Activated CD8-positive, alpha-beta T cell treated with anti-CD3 and anti-CD28 coated beads for 36 hours (primary cell): ENCODE measurements at places on chromosomes 11 and 22. TPM values are rescaled to one million over a fixed set of nuclear protein-coding genes. Genes with fewer than 3 reads are reported as not detected.

DNA sequence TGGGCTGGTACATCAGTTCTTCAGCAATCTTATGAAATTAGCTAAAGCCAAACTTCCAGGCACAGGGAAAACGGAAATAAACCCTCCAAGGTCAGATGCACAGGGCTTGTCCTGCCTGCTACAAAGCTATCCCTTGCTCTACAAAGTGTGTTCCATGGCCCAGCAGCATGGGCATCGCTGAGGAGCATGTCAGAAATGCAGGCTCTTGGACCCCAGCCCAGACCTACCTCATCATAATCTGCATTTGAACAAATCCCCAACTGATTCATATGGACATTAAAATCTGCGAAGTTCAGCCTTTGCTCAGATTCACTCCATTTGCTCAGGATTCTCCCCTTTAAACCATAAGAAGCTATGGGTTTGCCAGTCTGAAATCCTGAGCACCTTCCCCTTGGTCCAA is 129.7 kb upstream of the CSNK2A3 start:
- no peak for DNase-seq

The OR52I2 gene
- not detected for total RNA-seq

The CHEK1 gene
- 134 TPM for total RNA-seq

DNA sequence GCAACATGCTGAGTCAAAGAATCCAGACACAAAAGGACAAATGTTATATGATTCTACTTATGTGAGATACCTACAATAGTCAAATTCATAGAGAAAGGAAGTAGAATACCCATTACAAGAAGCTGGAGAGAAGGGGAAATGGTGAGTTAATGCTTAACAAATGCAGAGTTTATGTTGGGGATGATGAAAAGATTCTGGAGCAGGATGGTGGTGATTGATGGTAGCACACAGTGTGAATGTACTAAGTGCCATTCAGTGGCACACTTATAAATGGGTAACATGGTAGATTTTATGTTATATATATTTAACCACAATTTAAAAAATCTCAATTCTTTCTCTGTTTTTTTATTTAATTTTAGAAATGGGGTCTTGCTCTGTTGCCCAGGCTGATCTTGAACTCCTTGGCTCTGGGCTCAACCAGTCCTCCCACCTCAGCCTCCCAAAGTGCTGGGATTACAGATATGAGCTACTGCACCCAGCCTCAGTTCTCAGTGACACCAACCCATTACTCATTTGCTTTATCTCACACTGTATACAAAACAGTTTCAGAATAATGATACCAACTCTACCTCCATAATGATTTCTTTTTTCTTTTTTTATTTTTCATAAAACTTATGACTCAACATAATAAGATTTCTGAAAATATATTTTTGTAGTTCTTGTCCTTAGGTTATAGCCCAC is 9.6 kb upstream of the RELA start:
- DNase-seq: peak; percentile 17

GRCh38 chr22:35952576-35952975 is 76.0 kb downstream of the RBFOX2 start:
- no peak for DNase-seq

The OR5A1 gene
- total RNA-seq: not detected

GRCh38 chr11:118007040-118007439 is 20.8 kb downstream of the IL10RA start:
- DNase-seq: no peak

GRCh38 chr11:103845331-103845730 is 191.1 kb upstream of the DDI1 start:
- DNase-seq: no peak

The OR10A2 gene
- not detected for total RNA-seq

- DNase-seq: no peak
These were observed 86.8 kb upstream of the TP53I11 start for GRCh38 chr11:45037434-45038005.

- DNase-seq: no peak
These were observed 465.5 kb downstream of the INSC start for GRCh38 chr11:15580056-15580774.

DNA sequence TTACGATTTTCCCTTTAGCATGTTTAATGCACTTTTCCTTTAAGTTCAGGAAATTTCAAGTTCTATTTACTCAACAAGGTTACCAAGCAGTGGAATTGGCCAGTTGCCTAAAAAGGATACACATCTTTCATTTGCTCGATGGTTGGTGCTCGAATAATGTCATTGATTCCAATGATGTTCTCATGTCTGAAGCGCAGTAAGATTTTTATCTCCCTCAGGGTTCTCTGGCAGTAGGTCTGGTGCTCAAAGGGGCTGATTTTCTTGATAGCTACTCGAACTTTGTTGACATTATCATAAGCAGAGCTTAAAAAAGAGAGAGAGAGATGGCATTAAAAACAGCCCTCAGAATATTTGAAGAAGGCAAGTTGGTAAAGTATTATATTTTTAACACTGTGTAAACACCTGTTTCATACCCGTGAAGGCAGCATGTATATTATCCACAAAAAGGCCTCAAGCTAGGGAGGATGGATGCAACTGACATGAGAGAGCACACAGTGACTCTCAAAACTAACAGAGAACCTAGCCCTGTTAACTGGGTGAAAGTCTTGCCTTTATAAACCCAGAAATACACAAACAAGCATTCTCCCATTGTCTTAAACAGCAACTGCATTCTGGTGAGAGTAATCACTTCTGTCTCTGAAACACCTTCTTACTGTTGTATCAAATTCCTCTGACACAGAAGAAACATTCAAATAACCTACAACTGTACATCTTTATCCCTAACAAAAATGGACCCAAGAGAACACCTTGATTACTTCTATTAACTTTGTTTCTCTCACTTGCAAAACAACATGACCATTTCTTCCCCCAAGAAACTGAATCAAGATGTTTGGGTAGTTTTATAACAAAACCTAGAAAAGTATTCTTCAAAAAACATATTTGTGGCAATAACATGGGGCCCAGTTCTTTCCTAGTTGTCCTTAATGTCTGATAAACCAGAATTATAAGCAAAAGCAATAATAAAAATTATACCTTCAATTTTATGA is 59.6 kb downstream of the MAPK1 start:
- DNase-seq: no peak

GRCh38 chr11:123483058-123483457 is 53.0 kb downstream of the GRAMD1B start:
- DNase-seq: peak; percentile 26

The DMC1 gene
- 15.1 TPM for total RNA-seq

DNA sequence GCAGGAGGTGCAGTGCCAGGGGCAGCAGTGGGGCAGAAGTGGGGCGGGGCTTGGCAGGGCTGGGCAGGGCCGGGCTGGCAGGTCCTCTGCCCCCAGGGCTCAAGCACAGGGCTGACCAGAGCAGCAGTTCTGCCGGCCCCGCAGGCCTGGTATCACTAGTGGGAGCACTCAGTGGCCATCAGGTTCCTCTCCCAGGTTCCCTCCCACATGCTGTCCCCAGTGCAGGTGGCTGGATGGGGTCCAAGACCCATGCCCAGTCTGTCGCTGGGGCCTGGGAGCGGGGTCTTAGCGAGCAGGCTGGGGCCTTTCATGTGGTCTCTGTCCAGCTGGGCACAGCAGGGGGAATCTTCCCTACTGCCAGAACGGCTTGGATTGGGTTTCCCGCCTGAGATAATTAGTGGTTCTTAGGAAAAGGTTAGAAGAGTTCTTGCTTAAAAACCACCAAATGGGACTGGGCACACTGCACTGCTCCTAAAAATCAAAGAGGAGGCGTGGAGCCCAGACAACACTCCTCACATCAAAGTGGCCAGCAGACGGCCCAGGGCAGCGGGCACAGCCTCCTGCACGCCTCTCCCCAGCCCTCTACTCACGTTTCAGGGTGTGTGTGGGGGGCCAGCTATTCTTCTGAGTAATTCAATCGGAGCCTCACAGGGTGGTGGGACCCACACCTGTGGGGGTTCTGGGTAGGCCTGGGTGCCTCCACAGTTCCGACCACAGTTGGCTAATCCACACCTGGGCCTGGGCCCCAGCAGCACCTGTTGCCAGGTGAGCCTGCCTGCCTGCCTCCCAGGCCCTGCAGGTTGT is 45.6 kb downstream of the TPCN2 start:
- DNase-seq: no peak

- peak; percentile 10 for DNase-seq
These were observed 555.8 kb downstream of the BUD13 start for GRCh38 chr11:116217006-116217405.

GRCh38 chr22:42651134-42651533 is 1.9 kb upstream of the CYB5R3 start:
- no peak for DNase-seq

The GRM5 gene
- not detected for total RNA-seq

DNA sequence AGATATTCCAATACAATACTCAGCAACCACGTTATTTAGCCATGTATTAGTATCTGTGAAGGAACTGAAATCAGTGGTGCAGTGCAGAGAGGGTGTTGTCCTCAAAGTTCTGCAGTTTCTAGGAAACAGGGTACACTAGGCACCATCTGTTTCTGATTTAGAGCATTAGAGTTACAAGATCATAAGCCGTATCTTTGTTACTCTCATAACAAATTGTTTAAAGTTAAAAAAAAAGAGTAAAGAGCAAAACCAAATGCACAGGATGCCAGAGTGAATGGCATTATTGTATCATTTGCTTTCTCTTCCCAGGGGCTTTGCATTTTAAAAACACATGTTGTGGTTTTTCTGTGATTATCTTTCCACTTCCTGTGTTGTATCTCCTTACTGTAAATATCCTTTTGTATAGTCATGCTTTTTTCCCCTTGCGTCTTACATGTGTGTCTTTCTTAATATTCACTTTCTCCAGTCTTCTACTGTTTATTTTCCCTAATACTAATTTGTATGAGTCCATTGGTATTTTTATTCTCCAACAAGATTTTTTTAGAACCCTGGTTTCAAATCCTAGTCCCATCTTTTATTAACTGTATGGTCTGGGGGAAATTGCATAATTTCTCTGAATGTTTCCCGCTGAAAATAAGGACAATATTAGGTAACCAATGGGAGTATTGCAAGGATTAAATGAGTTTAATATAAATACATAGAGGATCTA is 15.2 kb upstream of the NUP160 start:
- DNase-seq: no peak

DNA sequence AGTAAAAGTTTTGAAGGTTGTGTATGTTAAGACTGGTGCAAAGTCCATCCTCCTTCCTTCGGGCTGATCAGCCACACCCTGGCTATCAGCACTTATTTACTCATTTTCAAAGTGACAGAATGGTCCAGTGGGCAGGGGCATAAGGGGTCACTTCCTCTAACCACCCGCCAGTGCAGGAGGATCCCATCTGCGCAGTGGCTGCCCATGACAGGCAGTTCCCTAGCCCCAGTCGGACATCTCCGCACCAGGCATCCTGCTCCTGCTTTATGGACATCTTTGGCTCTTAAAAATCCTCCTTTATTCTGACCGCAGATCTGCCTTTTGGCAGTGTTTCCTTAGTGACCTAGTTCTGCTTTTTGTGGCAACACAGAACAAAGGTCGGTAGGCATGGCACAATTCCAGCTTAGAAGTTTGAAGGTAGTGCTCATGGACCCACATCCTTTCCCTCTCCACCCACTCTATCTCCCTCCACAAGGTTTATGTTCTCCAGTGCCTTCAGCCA is 55.9 kb downstream of the BMAL1 start:
- DNase-seq: no peak

GRCh38 chr22:37740455-37741311 is 43.8 kb downstream of the TRIOBP start:
- DNase-seq: peak; percentile 70

DNA sequence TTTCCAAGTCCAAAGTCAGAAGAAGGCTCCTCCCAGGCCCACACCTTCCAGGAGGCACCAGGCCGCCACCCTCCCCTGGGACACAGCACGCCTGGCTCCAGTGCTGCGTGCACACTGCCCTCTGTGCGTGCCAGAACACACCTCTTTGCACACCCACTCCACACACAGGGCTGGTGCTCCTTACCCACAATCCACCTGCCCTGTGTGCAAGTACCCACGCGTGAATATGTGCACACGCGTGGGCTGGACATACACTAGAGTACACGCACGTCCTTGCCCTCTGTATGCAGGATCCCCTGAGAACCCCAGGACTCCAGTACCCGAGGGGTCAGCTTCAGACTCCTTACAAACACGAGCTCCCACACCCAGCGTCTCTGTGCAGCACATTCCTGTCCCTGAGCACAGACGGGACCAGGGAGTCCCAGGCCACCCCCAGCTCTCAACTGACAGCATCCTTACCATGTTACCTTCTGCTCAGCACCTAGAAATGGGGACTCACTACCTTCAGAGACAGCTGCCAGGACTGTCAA is 2.8 kb downstream of the DUSP8 start:
- DNase-seq: no peak

The MRGPRF gene
- total RNA-seq: not detected

The CDC45 gene
- total RNA-seq: 111 TPM

The DDTL gene
- total RNA-seq: not detected

DNA sequence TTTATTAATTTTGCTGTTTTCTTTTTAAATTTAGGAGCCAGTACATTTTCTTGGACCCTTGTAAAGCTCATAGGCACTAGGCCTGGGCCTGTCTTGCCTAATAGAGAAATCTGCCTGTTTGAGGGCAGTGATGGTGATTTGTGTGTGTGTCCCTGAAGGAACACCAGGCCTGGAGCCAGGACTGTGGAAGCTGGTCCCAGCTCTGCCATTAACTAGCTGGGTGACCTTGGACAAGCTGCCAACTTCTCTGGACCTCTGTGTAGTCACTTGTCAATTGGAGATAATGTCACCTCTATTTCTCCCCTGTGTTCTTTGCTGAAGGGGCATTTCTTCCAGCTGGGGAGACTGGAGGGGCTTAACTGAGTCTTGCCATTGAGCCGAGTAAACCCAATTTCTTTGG is 16.0 kb upstream of the FTH1 start:
- DNase-seq: no peak

DNA sequence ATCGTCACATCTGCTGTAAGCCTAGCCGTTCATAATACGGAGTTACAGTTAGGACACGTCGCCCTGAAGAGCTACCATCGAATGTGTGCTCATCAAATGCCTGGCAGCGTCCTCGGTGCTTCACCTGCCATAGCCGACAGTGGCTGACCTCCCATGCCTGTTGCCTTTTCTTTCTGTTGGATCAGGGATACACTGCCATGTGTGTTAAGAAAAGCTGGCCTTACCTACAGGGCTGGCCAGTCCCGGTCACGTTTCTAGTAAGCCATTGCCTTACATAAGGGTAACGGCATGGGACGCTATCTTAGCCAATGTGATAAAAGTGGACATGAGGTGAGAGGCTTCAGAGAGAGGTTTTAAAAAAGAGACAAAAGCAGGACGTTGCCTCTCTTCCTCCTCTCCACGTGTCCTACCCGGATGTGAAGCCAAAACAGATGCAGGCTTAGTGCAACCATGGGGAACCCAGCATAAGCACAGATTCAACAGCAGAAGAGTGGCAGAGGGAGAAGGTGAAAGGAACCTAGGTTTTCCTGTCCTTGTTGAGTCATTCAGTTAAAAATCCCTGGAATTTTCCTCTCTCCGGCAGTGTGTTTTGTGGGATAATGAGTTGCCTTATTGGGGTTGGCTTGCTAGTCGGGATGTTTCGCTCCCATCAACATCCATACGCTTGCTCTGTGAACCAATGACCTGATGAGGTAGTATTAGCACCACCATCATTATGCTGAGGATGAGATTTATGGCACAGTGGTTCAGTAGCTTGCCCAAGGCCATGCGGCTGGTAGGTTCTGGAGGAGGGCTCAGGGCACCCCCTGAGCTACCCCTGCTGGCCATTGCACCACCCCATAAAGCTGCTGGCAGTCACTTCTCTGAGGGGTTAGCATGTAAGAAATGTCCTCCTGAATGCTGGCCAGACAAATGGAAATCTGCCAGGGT is 67.4 kb upstream of the B3GAT1 start:
- no peak for DNase-seq

The RFPL2 gene
- not detected for total RNA-seq
